ENCODE measurements at places on chromosomes 1 and 21.
A peak's percentile ranks its signal among the peaks of the same experiment; 100 is the strongest.

DNA sequence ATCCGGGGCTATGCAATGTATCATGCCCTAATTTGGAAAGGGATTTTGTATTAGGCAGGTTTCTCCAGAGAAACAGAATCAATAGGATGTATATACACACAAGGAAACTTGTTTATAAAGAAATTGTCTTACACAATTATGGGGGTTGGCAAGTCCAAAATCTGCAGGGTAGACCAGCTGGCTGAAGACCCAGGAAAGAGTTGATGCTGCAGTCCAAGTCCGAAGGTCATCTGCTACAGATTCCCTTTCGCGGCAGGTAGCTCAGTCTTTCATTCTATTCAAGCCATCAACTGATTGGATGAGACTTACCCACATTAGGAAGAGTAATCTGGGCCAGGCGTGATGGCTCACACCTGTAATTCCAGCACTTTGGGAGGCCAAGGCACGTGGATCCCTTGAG, 54.6 kb upstream of the CXADR start:
- DNase-seq: no peak

GRCh38 chr1:2001773-2002411, 1.7 kb downstream of the CFAP74 start:
- DNase-seq: no peak

DNA sequence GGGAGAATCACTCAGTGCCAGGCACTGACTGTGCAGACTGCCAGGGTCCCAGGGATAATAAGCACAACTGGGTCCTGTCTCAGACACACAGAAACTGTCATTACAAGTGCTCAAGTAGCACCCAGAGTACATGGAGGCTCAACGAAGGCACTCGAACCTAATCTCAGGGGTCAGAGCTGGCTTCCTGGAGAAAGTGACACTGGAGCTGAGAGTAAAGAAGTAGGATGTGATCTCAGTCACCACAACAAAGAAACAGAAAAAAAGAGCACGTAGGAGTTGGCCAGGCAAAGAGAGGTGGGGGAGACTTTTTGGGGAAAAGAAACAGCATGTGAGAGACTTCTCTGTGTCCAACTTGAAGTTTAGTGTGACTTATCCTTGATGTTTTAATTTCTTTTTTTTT, 1.3 kb downstream of the CATSPER4 start:
- no peak for DNase-seq

GRCh38 chr1:101310506-101310905, 73.7 kb downstream of the S1PR1 start:
- DNase-seq: no peak

- peak; percentile 91 for DNase-seq
Observed at GRCh38 chr1:109546311-109547109, 1.9 kb upstream of the GNAI3 start.

- DNase-seq: no peak
Observed at GRCh38 chr1:33698361-33699035, 165.4 kb upstream of the HMGB4 start.

DNA sequence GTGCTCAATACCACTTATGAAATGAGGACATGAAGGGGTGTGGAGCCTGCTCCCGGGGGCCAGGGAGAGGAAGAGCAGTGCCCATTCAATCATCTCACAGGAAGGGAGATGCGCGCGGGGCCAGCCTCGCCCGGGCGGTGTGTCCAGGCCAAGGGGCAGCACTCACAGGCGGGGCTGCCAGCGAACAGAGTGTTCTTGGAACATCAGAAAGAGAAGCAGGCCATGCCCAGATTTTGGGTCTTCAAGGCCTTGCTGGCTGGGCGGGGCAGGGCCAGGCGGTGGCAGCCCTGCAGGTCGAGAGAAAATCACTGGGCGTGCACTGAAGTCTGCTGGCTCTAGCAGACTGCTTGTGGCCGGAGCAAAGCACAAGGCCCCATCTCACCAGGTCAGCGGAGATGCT, 168.6 kb downstream of the PRDM16 start:
- DNase-seq: no peak

DNA sequence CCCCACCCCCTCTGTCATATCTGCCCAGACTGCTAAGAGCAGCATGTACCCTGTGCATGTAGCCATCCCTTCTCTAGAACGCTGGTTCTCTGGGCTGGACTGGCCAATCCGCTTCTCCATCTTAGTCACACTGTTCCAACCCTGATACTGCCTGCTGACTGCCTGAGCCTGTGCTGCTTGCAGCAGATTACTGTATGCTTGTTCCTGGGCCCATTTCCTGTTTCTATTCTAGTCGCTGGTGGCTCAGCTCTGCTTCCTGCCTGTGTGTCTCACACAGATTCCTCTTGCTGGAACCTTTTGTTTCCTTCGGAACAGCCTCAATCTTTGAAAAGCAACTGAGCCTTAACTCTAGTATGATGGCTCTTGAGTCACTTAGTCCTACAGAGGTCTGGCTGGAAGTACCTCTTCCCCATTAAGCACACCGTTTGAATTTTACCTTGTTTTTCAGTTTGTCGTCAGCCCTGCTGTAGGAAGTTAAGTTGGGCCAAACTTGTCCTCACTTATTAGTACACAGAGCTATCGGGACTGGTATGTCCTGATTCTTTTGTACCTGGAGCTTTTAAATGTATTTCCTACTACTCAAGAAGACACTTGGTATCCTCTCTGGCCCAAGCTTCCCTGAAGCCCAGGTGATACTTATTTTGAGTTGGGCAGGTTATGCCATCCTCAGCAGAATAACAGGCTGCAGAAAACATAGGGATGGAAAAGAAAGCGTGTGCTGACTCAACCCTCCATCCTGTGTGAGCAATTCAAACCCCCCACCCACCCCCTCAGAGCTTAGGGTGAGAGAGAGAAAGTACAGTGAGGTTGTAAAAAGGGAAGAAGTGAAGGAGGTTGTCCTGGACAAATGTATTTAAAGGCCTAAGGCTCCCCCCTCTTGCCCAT, 43.4 kb upstream of the PIGV start:
- DNase-seq: peak; percentile 93

GRCh38 chr1:7172804-7173203, 387.6 kb downstream of the CAMTA1 start:
- DNase-seq: no peak

DNA sequence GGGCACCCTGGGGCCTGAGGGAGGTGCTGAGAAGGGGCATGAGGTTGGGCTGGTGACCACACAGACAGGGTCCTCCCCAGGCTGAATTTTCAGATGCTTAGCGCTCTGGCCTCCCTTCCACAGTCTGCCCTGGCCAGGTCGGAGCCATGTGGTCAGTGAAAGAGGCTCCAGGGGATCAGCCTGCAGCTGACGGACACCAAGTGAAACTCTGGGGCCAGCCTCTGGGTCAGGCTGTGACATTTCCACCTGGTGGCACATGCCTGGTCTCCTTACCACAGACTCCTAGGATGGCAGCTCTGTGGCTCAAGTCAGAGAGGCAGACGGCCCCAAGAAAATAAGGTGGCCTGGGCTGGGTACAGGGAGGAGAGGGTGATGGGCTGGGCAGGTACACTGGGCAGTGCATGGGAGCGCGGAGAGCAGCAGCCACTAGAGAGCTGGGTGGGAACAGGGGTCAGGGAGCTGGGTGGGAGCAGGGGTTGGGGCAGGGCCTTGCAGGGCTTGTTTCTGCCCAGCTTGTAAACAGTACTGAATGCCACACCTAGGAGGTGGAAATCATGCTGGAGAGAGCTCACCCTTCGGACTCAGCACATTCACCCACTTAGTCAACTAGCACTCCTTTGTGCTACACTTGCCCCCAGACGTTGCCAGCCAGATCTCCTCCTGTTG, 20.7 kb upstream of the ADARB1 start:
- DNase-seq: no peak

DNA sequence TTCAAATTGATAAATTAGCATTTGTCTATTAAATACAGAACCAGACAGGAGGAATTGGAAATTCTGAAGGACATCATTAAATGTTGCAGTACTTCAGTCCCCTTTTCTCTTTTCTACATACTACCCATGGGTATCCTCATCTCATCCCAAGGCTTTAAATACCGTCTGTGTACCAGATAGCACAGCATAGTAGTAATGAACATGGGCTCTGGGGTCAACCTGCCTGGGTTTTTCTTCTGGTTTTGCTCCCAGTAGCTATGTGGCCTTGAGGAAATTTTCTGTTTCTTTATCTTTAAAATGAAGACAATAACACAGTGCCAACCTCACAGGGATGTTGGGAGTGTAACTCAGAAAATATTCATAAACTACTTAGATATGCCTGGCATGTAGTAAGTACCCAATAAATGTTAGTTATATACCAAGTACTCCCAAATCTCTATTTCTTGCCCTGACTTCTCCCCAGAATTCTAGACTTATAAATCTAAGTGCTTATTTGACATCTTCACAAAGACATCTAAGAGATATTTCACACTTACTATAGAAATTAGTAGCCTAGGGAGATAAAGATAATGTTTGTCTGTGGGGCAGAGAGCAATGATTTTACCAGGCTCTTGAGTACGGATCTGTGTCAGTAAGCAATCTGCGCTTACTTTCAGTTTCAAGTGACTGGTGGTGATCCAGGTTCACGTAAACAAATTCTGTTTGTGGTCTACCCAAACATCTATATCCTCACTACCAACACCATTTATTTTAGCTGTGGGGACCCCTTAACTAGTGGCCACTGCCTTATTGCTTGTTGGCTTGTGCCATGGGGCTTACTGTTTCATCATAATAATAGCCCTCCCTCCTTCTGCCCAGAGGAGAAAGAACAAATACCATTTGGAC, 37.3 kb downstream of the VANGL2 start:
- peak; percentile 65 for DNase-seq

DNA sequence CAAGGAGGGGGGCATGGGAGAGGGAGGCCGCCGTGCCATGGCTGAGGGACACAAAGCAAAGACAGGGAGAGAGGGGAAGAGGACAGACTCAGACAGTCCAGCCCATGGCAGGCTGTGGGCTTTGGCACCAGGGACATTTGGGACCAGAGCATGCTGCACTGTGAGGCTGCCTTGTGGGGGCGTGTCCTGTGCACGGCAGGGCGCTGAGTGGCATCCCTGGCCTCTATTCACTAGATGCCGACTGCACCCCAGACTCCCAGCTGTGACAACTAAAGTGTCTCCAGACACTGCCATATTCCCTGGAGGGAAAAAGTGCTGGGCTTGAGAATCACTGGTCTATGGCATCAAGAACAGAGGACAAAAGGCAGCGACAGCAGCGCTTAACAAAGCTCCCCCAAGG, 18.6 kb upstream of the PRDM15 start:
- DNase-seq: no peak
